ENCODE measurements at places on chromosomes 4 and X.

DNA sequence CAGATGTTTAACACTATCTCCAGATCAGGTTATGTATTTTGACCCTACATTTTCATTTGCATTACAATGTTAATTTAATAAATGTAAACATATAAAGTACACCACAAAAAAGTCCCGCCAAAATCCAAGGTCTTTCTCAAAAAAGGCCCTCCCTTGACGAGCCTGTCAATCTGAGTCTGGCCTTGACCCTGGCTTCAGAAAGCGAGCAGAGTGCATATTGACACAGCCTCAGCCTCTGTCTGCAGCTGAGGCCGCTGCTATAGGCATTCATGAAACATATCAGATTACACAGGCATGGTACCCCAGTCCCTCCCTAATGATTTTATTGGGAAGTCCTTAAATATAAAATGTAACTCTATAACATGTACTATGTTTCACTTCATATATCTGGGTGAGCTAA is 6.2 kb downstream of the MBNL3 start:
- no peak for DNase-seq

GRCh38 chr4:152278505-152279233 is 257.2 kb downstream of the FBXW7 start:
- DNase-seq, result no peak

- DNase-seq, result peak; percentile 2
Measured at GRCh38 chr4:122293374-122294365, 85.1 kb upstream of the ADAD1 start.

DNA sequence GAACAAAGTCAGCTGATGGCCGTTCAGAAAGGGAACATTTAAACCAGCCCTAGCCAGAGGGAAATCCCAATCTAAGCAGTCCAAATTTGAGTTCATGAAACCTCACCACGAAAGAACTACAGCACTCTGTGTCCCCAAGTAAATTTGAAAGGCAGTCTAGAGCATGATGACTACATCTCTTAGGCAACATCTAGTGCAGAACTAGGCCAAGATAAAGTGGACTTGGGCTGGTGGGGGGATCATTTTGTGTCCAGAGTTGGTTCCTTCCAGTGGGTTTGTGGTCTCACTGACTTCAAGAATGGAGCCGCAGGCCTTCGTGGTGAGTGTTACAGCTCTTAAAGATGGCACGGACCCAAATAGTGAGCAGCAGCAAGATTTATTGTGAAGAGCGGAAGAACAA is 64.9 kb downstream of the KLHL4 start:
- DNase-seq, result no peak

GRCh38 chr4:3807822-3808496 is 41.8 kb downstream of the ADRA2C start:
- no peak for DNase-seq

DNA sequence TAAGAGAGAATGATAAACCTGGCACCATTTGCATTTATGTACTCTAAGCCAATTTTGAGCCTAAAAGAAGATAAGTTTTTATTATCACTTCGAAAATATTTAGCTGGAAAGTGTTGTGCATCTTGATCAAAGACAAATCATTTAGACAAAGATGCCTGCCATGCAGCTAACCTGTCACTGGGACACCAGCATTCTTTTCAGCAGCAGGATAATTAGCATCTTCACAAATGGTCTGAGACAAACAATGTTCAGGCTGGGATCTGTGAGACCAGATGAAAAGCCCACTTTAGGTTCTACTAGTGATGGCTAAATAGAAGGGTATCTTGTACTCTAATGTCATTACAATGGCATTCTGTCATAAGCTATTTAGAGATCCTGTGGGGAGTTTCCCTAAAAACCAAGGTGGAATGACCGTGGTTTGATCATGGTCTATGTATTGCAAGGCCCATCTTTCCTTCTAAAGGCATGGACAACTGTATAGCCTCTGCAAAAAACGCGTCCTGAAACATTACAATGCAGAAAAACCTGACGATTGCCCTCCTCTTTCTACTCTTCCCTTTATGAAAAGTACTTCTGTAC is 7.2 kb downstream of the PRDM8 start:
- no peak for DNase-seq

GRCh38 chr4:166077782-166078181 is 204.7 kb downstream of the TLL1 start:
- DNase-seq, result no peak

DNA sequence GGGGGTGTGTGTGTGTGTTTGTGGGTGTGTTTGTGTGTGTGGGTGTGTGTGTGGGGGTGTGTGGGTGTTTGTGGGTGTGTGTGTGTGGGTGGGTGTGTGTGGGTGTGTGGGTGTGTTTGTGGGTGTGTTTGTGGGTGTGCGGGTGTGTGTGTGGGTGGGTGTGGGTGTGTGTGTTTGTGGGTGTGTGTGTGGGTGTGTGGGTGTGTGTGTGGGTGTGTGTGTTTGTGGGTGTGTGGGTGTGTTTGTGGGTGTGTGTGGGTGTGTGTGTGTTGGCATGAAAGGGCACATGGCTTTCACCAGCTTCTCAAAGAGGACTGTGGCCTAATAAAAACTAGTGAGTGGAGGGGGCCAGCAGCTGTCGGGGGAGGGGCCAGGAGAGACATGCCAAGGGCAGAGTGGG is 25.3 kb upstream of the ZNF185 start:
- DNase-seq, result no peak

DNA sequence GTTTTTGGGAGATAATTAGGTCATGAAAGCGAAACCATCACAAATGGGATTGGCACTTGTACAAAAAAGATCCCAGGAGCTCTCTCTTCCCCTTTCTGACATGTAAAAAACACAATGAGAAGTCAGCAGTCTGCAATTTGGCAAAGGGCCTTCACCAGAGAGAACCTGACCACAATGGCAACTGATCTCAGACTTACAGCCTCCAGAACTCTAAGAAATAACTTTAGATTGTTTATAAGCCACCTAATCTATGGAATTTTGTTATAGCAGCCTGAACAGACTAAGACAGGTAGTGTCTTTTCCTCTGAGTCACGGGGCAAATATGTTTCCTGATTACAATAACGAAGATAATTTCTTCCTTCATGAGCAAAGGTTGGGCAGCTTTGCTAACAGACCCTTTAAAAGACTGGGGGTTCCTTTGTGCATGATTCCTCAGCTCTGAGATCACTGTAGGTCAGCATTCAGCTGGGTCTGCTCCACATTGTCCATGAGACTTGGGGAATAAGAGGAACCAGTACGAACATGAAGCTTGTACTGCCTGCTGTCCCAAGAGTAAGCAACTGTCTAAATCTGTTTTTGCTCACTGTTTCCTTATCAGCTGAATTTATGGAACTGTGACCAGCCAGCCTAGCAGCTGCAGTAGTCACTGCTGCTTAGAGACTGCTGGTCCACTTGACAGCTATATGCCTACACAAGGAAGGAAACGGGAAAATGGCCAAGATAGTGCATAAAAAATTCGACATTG is 191.6 kb downstream of the ANAPC10 start:
- DNase-seq, result no peak

DNA sequence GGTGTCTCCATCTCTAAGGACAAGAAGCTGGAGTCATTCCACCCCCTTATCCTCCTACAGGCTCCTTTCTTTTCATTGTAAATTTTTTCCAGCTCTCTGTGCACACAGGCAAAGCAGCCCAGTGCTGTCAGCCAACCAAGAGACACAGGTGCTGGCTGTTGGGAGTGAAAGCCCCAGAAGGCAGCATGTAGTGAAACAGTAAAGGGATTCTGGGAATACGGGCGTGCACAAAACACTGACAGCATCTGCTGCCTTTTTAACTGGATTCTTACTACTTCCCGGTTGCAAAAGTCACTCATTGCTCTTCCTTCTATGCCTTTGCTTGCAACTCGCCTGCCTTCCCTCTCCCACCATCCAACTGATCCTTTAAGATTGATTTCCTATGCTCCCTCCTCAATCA is 208.6 kb upstream of the PRPS2 start:
- no peak for DNase-seq

DNA sequence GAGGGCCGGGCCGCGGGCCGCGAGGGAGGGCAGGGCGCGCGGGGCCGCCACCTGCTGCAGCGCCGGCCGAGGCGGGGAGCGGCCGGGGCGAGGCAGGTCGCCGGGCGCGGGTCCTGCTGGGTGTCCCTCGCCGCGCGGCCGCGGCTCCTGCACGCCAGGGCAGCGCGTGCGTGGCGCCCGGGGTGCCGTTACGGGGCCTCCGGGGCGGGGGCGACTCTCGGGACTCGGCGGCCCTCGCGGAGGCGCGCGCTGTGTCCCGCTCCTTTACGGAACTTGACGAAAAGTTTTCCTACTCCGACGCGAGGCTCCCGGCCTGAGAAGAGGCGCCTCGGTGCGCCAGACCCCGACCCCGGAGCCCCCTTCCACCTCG is 329 bp downstream of the TBC1D14 start:
- no peak for DNase-seq

All from substantia nigra (tissue), 51 donors.